ENCODE measurements at places on chromosomes 16 and 17.

DNA sequence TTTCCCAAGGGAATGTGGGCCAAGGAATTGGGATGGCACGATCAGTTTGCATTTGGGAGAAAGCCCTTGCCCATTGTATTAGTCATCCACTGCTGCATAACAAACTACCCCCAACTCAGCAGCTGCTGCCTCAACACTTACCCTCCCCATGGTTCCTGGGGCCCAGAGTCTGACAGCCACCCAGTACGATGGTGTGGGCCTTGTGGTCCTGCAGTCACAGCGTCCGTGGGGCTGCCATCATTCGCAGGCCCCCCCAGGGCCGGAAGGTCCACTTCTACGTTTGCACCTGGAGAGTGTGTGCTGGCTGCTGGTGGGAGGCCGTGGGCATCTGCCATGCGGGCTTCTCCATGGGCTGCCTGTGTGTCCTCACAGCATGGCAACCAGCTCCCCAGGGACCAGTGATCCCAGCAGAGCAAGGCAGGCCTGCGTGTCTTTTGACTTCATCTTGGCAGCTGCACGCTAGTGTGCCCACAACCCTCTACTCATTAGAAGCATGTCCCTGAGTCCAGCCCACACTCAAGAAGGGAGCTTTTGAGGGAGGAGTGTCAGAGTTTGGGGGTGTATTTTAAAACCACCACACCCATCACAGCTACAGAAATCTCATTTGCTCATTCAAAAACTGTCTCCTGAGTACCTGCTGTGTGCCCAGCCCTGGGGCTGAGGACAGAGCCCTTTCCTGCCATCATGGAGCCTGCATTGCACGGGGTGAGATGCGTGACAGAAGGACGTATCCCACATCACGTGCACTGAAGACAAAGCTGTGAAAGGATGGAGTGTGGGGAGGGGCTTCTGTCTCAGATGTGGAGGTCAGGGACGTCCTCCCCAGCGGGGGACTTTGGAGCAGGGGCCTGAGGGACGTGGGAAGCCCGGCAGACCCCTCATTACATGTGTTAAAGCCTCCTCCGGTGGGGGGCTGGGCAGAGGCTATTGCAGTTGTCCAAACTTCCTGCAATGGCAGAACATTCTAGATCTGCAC, 185.0 kb upstream of the ZNF469 start:
- DNase-seq, result no peak

DNA sequence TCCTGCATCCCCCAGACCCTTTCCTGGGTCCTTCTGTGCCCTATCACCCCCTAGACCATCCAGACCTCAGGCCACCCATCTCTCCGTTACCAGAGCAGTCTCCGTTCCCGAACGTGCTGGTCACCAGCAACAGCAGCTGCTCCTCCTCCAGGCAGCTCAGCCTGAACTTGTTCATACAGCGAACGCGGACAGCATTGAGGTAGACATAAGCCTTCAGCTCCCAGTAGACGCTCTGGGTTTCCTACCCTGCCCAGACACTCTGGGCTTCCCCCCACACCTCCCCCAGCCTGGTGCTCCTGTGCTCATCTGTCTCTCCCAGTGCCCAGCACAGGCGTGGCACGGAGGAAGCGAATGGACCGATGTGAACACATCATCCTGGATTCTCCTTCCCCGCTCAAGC, 41.6 kb upstream of the RNFT1 start:
- no peak for DNase-seq

DNA sequence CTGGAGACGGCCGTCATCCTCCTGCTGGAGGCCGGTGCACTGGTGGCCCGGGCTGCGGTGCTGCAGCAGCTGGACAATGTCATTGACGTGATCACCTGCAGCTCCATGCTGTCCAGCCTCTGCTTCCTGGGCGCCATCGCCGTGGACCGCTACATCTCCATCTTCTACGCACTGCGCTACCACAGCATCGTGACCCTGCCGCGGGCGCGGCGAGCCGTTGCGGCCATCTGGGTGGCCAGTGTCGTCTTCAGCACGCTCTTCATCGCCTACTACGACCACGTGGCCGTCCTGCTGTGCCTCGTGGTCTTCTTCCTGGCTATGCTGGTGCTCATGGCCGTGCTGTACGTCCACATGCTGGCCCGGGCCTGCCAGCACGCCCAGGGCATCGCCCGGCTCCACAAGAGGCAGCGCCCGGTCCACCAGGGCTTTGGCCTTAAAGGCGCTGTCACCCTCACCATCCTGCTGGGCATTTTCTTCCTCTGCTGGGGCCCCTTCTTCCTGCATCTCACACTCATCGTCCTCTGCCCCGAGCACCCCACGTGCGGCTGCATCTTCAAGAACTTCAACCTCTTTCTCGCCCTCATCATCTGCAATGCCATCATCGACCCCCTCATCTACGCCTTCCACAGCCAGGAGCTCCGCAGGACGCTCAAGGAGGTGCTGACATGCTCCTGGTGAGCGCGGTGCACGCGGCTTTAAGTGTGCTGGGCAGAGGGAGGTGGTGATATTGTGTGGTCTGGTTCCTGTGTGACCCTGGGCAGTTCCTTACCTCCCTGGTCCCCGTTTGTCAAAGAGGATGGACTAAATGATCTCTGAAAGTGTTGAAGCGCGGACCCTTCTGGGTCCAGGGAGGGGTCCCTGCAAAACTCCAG, 1.1 kb downstream of the MC1R start:
- DNase-seq, result no peak

DNA sequence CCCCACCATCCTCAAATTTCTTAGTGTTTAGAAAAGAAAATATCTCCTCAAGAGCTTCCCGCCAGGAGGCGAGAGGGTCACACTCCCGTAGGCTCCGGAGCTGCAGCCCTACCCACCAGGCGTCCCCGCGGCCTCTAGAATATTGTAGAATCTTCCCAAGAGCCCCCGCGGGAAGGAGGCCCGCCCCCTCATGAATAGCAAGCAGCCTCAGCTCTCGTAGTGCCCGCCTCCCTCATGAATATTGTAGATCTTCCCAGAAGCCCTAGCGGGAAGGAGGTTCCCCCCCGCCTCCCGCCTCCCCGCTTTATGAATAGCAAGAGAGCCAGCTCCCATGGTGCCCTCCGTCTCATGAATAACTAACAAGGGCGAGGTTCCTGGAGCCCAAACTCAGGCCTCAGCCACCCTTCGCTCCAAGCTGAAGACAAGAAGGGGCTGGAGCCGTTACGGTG, at the start of gene FBXO47:
TSS of gene FBXO47 (minus strand) at position 114 of the 449 bp plus-strand sequence. CDS start 4,378 bp downstream, outside the sequence.
- DNase-seq, result no peak

DNA sequence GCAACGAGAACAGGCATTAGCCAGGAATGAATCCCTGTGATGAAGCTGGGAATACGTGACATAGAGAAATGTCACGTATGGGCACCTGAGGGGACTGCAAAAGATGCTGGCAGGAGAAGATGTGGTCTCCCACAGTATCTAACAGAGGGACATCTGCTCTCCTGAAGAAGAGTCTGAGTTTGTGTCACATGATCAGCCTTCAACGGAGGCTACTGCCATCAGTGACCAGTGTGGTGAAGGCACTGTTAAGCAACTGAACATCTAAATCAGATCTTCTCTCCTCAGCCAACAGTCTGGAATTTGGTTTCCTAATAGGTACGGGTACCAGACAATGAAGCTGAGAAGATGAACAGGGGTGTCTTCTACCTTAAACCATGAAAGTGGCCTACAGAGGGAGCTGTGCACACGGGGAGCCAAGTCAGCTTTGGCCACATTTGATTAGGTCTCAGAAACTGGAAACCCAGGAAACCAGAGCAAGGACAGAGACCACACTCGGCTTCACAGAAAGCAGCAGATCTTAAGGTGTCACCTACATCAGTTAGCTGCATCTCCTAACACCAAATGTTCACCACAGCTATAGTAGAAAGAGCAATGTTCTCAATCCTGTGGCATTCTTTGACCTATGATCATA, 41.8 kb downstream of the BRD7 start:
- no peak for DNase-seq

DNA sequence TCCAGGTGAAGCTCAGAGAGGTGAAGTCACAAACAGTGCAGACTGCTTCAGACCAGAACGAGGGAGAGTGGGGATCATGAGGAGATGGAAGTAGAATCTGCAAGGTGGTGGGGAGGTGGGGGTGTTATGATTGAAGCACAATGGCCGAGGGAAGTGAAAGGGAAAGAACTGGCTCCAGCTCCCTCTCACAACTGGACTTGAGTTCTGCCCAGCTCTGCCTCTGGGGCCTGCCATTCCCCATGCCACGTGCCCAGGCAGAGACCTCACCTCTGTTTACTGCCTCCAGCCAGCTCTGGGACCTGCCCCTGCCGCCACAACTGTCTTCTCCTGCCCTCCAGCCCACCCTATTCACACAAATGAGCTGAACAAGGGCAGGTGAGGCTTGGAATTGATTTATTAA, 2.5 kb downstream of the PNMT start:
- no peak for DNase-seq

- DNase-seq, result no peak
Observed at GRCh38 chr17:62093188-62094155, 28.4 kb upstream of the MED13 start.

DNA sequence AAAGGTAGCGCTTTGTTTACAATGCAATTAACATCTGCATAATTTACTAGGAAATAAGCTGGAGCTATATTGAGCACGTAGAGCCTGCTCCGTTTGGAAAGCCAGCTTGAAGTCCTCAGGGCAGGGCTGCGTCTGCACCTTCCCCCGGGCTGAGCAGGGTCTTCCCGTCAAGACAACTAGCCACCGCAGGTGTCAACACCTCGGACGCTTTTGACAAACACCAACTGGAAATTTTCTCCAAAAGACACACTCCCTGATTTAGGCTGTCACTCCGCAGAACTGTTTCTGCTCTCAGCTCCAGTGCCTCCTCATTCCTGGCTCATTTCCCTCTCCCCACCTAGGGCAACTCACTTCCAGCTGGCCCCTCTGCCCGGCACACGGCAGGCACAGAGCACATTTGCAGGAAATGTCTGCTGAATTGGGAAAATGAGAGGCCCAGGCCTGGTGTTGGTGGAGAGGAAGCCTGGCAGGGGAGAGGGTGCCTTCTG, 170.3 kb downstream of the MAF start:
- DNase-seq, result no peak

- no peak for DNase-seq
Observed at GRCh38 chr17:28744972-28745785, 1.4 kb downstream of the TRAF4 start.

GRCh38 chr17:52517176-52517575, 358.7 kb upstream of the CA10 start:
- no peak for DNase-seq

GRCh38 chr17:18917506-18918032, 34.4 kb upstream of the SLC5A10 start:
- no peak for DNase-seq

GRCh38 chr16:11495066-11495407, 91.7 kb downstream of the LITAF start:
- DNase-seq, result no peak

- DNase-seq, result no peak
Observed at GRCh38 chr16:72298961-72299360, 127.0 kb upstream of the PMFBP1 start.

- no peak for DNase-seq
Observed at GRCh38 chr16:82146957-82147356, 23.1 kb downstream of the MPHOSPH6 start.

- no peak for DNase-seq
Observed at GRCh38 chr16:66741169-66741900, 10.1 kb downstream of the DYNC1LI2 start.

DNA sequence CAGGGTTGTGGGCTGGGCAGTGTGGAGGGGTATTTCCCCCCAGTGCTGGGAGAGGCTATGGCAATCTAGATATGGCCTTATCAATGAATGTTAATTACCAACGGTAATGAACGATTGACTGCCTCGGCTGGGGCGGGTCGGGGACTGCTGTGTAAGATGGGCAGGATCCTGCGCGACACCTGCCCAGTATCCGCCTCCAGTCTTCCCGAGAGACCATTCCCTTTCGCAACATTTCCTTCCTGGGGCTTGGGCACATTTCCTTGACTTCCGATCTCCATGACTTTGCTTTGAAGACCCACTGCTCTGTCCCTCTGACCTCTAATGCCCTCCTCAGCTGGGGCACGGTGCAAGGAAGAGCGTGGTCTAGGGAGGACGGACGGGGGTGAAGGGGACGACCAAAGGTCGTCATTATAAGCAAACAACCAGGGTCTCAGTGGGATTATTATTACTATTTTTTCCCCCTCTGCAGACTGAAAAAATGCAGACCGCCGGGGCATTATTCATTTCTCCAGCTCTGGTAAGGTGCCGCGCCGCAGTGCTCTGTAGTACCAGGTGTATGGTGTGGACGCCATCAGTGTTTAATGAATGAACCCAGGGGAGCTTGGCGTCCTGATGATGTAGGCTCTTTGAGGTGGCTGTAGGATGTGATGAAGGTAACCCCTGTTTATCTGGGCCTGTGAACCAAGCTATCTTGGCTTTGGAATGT, 506 bp downstream of the ATP5MC1 start:
- no peak for DNase-seq

DNA sequence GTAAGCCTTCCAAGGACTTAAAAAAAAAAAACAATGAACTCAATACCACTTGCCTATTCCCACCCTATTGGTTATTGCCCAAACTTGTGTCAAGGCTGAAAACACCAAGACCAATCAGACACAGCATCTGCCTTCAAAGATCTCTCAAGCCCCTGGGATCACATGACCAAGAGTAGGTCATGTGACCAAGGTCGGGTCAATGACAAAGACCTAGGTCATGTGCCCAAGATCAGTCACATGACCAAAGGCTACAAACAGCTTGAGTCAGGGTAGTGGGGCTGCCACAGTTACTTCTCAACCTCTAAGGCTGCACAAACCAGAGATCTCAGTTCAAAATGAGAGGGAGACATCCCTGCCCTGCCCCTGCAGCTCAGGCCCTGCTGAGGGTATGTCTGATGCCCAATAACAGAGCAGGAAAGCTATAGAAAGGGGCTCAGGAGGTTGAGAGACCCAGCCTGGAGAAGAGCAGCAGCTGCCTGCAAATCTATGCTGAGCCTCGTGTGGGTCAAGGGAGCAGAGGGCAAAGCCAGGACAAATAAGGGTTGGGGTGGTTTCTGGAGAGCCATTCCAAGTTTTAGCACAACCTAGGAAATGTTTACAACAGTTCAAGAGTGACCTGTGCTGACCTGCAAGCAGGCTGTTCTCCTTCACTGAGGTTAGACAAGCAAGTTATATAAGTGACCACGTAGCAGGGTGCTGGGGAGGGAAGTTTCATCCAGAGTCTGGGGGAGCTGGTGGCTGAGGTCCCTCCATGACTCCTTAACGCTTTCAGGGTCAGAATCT, 48.8 kb downstream of the PIMREG start:
- DNase-seq, result no peak

GRCh38 chr17:79223953-79224352, 149.3 kb downstream of the ENGASE start:
- no peak for DNase-seq

DNA sequence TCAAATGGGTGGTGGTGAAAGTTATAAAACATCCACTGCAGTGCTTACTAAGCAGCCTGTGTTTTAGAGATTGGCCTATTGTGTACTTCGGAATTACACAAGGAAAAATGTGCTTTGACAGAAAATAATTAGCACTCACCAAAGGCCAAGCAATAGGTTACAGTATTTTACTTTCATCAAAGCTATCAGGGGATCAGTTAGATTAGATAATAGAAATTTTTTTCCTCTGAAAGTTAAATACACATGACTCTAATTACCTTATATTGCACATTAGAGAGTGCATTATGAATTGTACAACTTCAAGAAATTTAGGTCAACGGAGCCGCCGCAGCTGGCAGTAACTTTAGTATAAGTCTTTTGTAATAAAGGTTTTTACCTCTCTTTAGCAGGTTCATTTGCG, 232.6 kb downstream of the FTO start:
- no peak for DNase-seq
